Renal cortical epithelial cell (primary cell): ENCODE measurements at places on chromosomes 3 and 15.

GRCh38 chr15:67458331-67459029 lies 62.5 kb upstream of the C15orf61 start:
- DNase-seq: no peak

DNA sequence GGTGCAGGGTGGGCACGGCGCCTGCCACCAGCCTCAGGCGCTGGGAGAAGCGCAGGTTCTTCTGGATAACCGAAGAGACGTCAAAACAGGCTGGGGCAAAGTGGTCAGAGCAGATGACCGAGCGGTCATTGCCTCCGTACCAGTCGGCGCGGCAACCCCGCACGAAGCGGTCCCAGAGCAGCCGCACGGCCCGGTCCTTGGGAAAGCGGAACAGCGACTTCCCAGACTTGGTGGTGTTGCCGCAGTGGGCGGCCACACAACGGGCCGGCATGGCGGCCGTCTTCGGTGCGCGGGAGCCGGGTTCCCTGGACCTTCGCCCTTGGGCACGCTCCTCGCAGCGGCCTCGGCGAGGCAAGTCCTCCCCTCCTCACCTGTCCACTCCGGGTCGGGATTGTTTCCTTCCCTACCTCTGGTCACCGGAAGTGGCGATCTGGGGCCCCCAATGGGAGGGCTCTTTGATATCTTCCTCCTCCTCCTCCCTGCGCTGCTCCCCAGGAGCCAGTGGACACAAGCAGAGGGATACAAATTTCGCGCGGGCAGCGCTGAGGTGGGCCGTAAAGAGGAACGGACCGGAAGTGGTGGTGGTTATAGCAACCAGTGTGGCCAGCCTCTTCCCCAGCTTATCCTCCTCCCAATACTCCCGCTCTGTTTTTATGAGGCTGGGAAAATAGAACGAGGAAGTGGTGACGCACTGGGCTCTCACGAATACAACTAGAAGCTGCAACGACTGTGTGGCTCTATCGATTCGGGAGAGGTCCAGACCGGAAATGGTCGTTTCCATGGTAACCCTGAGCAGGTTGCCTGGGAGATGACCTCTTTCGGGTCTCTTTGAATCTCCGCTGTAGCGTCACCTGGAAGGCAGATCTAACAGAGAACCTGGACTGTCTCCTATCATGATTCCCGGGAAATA lies at the start of the genes LRRC49 and THAP10:
LRRC49 (plus strand) TSS at position 825 of the 910 bp plus-strand sequence; CDS start at position 894, 69 bp downstream.
THAP10 (minus strand) TSS at position 432 of the 910 bp plus-strand sequence; CDS start at position 271, 161 bp downstream.
- DNase-seq: peak; percentile 92

GRCh38 chr3:59374091-59374817 lies 324.4 kb upstream of the CFAP20DC start:
- no peak for DNase-seq

DNA sequence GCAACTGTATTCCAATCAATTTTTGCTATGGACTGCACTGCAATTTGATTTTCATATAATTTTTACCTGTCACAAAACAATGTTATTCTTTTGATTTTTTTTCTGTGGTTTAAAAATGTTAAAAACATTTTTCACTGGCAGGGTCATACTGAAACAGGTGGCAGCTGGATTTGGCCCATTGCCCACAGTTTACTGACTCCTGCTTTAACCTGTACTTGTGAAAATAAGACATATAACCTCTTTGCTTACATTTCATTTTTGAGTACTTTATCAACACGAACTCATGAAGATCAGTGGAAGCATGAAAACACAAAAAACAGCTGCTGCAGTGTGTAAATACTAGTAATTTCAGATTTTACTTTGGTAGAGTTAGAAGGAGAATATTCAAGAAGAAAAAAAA lies 313.1 kb downstream of the WDR72 start:
- no peak for DNase-seq

DNA sequence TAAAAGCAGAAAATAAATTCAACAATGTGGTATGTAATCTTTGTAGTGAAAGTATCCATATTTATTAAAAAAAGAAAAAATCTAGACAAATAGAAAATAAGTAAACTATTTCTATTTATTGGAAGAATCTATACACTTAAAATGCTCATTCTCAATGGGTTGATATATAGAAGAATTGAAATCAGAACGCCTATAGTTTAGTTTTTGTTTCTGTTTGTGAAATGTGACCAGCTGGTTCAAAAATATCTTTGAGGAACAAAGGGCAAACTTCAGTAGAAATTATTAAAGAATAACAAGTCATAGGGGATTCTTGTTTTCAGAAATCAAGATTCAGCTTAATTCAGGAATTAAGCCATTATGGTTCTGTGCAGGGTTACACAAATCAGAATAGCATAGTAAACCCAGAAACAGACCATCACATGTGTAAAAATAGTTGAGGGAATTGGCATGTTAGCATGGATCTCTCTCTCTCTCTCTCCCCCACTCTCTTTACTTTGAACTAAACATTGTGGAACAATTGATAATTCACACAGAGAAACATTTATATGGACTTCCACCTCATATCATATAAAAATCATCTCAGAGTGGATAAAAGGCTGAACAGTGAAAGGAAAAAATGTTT lies 134.0 kb downstream of the CHL1 start:
- no peak for DNase-seq

DNA sequence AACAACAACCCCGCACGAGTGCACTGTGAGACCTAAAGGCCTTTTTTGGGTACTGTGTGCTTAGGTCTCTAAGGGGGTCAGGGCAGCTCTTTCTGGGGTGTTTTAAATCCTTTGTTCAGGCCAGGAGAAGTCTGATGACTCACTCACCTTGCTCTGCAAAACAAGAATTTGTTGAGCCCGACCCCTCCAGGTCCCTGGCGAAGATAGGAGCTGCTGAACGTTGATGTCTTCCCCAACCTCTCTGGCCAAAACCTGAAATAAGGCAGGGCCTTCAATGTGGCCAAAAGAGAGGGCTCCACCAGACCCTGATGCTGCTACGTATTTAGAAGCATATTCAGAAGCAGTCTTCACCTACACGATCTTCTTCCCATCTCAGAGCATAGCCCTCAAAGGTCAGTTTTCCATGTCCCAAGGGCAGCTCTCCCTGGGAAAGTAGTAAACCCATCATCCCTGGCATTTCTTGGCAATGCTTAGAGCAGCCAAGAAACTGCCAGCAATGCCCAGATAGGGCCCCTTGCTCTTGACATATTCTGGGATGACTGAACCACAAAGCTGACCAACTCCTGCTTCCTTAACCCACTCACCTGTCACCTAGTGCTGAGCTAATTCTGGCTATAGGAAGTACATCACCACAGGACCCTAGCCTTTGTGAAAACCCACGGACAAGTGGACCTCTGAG lies 27.1 kb downstream of the CCDC13 start:
- no peak for DNase-seq

DNA sequence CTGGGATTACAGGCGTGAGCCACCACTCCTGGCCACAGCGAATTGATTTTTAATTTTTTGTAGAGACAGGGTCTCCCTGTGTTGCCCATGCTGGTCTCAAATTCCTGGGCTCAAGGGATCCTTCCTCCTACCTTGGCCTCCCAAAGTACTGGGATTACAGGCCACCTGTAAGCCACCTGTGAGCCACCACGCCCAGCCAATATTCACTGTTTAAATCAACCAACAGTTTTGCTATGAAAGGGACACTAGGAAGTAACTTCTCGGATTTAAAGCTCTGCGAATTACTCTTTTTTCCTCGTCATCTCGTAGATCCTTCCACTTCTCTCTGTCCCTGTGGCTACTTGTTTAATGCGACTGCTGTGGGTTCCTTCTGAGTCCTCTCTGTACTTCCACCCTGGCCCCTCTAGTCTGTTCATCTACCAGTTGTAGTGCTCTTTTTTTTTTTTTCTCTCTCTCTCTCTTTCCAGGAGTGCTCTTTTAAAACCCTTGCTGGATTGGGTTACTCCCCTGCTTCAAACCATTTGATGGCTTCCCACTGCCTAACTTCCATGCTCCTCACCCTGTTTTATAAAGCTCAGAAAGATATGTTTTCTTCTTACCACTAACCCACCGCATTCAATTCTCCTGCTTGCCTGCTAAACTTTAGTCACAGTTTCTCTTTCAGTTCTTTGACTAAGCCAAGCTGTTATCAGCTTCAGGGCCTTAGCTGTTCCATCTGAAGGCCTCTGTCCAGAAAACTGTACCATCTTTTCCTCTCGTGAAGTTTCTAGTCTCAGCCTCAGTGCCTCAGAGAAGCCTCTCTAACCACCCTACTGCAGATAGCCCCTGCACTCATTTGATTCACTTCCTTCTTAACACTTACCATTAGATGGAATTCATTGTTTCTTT lies 12.4 kb downstream of the RTF1 start:
- no peak for DNase-seq

DNA sequence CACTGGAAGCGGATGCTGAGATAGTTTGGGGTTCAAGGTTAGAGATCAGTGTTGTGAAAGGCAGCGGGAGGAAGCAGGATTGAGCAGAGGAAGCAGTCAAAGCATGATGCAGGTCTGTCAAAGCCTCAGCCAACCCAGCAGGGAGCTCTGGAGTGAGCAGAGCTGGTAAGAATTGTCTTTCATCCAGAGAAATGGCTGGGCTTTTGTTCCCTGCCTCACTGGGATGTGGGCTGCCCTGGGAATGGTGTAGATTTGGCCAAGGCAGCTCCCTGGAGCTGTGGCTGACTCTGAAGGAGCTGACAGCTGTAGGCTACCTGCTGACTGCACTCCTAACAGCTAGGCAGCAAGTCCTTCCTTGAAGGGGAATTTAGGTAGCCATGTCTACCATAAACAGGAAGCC lies 61.9 kb upstream of the STXBP5L start:
- DNase-seq: no peak

GRCh38 chr3:78889348-78889747 lies 878.5 kb downstream of the ROBO1 start:
- DNase-seq: no peak

DNA sequence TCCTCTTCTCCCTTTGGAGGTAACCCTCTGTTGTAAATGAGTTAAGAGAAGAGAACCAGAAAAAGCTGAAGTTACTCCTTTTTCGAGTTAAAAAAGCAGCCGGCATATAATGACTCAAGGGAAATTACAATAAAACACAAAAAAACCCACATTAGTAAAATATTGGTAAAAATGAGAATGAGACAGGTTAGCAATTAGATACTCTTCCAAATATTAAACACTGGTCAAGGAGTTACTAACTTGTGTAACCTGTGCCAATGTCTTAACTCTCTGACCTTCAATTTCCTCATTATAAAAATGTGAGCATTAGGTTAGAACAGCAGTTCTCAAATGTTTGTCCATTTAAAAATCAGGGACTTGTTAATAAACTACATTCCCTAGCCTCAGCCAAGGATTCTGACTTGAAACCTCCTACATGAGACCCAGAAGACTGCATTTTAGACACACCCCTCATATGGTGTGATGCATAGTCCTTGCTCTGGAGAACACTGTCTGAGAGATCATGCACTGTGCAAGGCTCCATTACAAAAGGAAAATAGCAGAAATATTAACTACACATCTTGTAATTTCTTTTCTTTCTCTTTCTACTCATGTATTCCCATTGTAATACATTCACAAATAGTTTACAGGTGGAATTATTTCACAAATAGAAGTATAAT lies 42.7 kb upstream of the TOP2B start:
- DNase-seq: no peak

DNA sequence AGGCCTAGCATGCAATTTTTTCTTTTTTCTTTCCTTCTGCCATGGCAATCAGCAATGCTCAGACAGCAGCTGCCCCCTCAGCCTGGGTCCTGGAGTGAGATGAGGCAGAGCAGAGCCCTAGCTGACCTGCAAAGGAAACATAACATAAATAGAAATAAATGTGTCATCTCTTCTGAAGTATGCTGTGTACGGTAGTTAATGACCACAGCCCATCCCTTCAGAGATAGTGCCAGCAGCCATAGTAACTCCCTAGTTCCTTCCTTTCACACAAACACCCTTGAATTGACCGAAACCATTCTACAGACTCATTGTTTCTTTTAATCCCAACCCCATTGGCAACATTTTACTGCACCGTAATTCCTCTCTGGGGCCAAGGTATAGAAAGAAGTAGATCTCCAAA lies 8.4 kb upstream of the CD47 start:
- DNase-seq: no peak
